ENCODE measurements at places on chromosomes 7 and 10.
A peak's percentile ranks its signal among the peaks of the same experiment; 100 is the strongest.

DNA sequence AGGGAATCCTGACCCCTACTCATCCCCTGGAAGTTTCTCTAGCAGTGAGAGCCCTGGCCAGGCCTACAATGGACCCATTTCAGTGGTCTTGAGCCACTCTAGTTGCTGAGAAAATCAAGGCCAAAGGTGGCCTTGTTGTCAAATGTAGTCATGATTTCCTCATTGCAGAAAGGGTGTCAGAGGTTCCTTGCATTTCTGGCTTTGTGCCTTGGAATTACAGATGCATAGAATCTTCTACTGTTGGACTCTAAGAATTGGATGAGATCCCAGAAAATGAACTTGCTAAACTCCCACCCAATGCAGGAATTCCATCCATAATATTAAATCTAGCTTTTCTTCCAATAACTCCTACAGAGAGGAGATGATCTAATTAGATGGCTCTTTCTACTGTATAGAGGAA, 12.2 kb downstream of the CPA2 start:
- DNase-seq, result peak; percentile 36

DNA sequence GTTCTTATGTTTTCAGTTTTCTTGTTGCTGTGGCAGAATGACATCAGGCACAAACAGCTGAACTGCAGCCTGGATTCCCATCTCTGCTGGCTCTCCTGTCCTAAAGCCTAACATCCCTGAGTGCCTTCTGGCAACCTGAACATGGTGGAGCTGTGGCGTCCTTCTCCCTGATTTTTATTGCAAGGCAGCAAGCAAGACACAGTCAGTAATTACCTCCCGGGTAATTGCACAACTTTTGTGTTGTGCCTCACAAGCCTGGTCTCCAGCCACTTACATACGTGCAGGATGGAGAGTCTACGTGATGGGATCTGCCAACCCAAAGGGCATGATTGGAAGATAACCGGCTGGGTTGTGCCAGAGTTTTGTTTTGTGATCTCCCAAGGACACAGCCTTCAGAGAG, 116.1 kb upstream of the PARD3 start:
- DNase-seq, result no peak

DNA sequence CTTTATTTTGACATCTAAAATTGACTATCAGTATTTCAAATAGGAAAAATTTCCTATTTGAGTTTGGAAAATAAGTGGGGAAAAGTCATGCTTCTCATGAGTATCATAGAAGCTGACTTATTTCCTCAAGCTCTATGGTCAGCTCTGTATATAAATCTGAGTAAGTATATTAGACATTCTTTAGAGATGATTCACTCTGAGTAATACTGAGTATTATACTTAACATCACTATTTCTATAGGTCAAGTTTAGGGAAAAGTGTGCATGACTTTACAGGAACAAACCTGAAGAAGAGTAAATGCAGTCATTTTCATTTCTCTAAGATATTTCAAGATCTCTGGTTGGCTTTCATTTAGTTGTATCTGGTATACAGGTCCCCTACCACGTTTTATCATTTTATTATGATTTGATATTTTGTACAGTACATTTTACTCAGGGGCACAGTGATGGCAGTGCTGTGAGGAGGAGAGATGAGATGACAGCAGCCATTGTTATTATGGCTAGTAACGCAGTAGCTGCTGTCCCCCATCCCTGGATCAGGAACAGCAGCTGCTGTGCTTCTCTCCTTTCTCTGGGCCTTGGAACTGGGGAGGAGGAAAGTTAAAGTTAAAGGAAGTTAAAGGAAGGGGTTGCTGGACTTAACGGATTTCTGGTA, 15.2 kb downstream of the SND1 start:
- DNase-seq, result peak; percentile 64

GRCh38 chr7:43626695-43627094, 43.8 kb downstream of the STK17A start:
- DNase-seq, result no peak
